ENCODE measurements at places on chromosomes 2 and 18. TPM values are rescaled to one million over a fixed set of nuclear protein-coding genes. Genes with fewer than 3 reads are reported as not detected.

Gene CPO
- 0.15 TPM for polyA plus RNA-seq

Gene GALNT5
- 5.6 TPM for polyA plus RNA-seq

Gene SCYGR6
- not detected for polyA plus RNA-seq

Gene CASP10
- 5.2 TPM for polyA plus RNA-seq

Gene LIMS3
- 0.26 TPM for polyA plus RNA-seq

Gene ZSWIM2
- polyA plus RNA-seq: not detected

Gene UGT1A6
- 4.8 TPM for polyA plus RNA-seq

Gene NAT8
- polyA plus RNA-seq: not detected

Gene SLC19A3
- 0.14 TPM for polyA plus RNA-seq

Gene CHRNG
- not detected for polyA plus RNA-seq
